ENCODE measurements at places on chromosomes 12 and 14.

- DNase-seq, result peak; percentile 53
Measured at GRCh38 chr12:71664411-71665089, 449 bp downstream of the THAP2 start.

- no peak for DNase-seq
Measured at GRCh38 chr12:13770576-13770975, 210.8 kb downstream of the GRIN2B start.

GRCh38 chr14:31692376-31692781, 131.2 kb downstream of the NUBPL start:
- DNase-seq, result no peak

DNA sequence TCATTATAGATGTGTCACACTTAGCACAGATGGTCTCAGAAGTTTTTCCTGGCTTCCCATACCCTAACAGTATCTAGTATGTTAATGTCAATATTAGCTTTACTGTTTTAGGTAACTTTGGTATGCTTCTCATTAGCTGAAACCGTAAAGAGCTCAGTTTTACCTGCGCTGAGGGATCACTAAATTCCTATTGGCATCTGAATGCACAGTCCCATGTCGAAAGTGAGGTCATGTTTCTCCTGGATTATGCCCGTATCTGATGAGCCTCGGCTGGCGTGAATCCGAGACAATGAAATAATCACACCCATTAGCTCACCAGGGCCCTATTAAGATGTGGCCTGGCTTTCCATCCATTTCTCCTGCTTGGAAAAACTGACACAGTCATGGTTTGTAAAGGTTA, 418.2 kb downstream of the ZFP36L1 start:
- no peak for DNase-seq

DNA sequence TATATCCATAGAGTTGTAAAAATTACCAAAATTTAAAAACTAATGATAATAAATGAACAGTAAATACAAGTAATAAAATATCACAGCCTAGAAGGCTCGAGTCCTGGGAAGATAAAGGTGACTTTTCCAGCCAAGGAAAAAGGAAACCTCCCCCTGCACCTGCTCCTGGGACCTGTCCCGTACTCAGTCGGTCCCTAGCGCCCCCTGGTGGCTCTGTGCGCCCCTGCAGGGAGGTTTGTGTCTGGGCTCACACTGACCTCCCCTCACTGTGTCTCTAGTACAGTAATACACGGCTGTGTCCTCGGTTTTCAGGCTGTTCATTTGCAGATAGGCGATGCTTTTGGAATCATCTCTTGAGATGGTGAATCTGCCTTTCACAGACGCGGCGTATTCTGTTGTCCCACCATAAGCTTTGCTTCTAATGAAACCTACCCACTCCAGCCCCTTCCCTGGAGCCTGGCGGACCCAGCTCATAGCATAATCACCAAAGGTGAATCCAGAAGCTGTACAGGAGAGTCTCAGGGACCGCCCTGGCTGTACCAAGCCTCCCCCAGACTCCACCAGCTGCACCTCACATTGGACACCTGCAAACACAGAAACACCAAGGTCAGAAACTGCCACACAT, 1030.4 kb downstream of the TMEM121 start:
- no peak for DNase-seq

DNA sequence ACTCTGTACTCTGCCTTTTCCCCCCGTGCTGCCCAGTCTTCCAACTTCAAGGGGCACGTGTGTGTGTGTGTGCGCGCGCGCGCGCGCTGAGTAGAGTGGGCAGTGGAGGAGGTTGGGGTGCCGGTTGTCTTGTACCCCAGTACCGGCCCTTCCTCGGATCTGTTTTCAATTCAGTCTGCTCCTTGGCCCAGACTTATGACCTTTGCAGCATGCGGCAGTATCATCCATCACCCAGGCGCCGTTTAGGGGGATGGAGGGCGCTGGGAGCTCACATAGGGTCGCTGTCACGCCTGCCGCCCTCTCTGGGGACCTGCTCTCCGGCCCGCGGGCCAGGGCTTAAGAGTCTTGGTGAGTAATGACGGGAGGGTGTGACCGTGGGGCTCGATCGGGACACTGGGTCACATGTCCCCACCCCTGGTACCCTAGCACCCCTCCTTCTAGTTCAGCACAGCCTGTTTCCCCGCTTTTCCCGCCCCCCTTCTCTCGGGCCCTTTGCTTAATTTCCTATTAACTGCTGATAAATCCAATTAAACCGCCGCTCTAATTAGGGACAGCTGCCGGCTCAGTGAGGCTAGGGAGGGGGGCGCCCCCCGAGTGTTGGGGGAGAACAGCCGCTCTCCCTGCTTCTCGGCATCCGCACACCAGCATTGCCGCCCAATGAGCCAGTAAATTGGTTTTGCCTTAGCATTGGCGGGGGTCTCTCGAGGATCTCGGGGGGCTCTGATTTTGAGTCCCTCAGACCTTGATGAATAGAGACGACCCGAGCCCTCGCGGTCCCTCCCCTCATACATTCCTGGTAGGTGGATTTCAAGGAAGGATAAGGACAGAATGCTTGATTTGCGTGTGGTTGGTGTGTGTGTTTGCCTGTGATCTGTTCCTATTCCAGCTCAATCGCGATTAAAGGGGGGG, 9.3 kb downstream of the STAC3 start:
- DNase-seq, result no peak

GRCh38 chr12:32217354-32218310, 111.0 kb downstream of the BICD1 start:
- no peak for DNase-seq
